ENCODE measurements at places on chromosomes 4 and X.

DNA sequence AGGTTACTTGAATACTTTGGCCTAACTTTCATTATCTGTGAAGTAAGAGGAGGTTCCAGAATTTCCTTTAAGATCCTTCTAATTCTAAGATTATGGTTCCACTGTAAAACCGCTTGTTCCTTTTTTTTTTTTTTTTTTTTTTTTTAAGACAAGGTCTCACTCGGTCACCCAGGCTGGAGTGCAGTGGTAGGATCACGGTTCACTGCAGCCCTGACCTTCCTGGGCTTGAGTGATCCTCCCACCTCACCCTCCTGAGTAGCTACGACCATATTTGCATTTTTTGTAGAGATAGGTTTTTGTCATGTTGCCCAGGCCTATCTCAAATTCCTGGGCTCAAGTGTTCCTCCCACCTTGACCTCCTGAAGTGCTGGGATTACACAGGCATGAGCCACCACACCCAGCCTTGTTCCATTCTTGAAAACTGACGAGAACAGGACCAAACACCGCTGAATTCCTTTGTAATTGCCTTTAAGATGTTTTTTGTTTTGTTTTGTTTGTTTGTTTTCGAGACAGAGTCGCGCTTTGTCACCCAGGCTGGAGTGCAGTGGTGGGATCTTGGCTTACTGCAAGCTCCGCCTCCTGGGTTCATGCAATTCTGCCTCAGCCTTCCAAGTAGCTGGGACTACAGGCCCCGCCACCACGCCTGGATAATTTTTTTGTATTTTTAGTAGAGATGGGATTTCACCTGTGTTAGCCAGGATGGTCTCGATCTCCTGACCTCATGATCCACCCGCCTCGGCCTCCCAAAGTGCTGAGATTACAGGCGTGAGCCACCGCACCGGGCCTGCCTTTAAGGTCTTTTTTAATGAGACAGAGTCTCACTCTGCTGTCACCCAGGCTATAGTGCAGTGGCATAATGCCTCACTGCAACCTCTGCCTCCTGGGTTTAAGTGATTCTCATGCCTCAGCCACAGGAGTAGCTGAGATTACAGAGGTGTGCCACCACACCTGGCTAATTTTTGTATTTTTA is 6.8 kb downstream of the PDS5A start:
- no peak for DNase-seq

DNA sequence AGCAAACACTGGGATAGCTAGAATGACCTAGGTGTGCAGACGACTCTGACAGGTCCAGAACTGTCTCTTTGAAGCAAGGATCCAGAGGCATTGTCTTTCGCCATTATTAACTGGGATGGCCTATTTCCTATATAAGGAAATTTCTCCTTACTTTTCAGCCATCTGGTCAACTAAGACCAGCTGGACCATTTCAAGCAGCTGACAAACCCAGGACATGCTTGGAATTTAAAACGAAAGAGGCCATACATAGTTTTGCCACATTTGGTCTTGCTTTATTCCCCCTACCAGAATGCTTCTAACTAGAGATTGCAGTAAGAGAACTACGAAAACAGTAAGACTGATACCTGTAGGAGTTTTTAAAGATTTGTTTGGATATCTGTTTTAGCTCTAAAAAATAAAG is 87.0 kb downstream of the GLRA2 start:
- DNase-seq = no peak

- no peak for DNase-seq
These were observed 884.9 kb upstream of the PCDH10 start for GRCh38 chr4:132264176-132264575.

DNA sequence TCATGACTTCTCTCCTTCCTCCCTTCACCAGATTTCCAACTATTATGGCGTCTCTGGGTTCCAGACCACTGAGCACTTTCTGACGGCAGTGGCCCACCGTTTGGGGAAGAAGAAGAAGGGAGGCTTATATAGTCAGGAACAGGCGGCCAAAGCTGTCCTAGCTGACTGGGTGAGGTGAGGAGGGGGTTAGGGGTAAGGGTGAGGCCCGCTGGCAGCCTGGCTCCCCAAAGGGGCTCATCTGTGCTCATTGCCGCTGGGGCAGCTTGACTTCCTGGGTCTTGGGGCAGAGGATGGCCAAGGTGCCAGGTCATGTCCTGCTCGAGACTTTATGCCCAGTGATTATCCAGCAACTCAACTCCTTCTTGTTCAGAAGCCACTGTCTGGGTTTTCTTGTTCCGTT is 21.8 kb downstream of the GNL3L start:
- DNase-seq = no peak

GRCh38 chrX:2690856-2691542 is at the start of gene CD99:
Gene CD99, plus strand, starts transcription at chrX:2691295. Its CDS starts 66 bp downstream, at chrX:2691361.
- DNase-seq = no peak

- DNase-seq = no peak
These were observed 6.4 kb upstream of the FRMPD3 start for GRCh38 chrX:107442914-107443527.
